ENCODE measurements at places on chromosomes 5 and 9.

- DNase-seq: no peak
Measured at GRCh38 chr9:17719053-17719452, 140.2 kb downstream of the SH3GL2 start.

- no peak for DNase-seq
Measured at GRCh38 chr9:110514897-110515296, 64.6 kb downstream of the SVEP1 start.

GRCh38 chr5:10836986-10837385 is 76.0 kb upstream of the DAP start:
- no peak for DNase-seq

- no peak for DNase-seq
Measured at GRCh38 chr9:114643001-114643400, 14.6 kb downstream of the TEX53 start.

GRCh38 chr9:89470224-89470839 is 27.6 kb downstream of the SEMA4D start:
- DNase-seq: no peak

- DNase-seq: no peak
Measured at GRCh38 chr9:78397045-78397444, 100.1 kb downstream of the PSAT1 start.

DNA sequence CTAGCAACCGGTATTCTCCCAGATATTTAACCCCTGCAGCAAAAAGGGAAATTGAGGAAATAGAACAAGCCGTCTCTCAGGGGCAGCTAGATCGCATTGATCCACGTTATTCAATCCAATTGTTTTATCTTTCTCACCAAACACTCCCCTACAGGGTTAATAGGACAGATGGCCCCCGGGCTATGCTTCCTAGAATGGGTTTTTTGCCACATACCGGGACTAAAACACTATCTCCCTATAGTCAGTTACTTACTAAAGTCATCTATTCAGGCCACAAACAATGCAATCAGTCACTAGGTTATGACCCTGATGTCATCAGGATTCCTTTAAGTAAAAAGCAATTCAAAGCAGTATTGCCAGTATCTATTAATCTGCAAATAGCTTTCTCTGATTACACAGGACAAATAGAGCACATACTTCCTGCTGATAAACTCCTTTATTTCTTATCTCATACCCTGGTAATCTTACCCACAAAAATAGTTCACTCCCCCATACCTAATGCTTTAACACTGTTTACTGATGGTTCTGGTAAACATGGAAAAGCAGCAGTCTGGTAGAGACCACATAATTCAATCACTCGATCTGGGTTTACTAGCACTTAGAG is 159.0 kb downstream of the CPLANE1 start:
- DNase-seq: no peak

DNA sequence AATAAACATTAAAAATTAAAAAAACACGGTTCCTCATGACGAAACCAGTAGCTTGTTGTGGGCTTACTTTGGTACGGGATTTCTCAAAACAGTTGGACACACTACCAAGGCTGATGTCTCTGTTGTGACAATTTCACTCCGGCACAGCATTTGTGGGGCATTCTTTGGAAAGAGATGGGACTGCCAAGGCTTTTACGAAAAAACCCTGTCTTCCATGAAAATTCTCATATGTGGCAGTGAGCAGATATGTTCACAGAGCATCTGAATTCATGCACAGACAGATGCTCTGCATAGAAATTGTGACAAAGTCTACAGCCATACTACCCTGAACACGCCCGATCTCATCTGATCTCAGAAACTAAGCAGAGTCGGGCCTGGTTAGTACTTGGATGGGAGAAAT is 17.8 kb upstream of the SHROOM1 start:
- no peak for DNase-seq

- DNase-seq: no peak
Measured at GRCh38 chr9:74309654-74310053, 187.5 kb upstream of the RORB start.

DNA sequence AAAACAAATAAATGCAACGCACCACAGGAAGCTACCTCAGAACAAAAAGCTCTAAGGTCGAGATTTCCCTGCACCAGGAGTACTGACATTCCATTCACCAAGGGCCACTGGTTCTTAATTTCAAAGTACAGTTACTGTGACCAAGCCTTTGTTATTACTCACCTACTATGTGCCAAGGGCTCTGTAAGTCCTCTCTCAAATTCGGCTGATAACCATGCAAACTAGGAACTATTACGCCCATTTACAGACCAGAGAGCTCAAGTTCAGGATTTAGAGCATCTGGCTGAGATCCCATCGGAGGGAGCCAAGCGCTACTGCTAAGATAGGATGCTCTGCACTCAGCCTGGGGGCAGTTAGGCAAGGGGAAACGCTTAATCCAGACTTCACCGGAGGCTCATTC is 5.6 kb downstream of the MYO10 start:
- no peak for DNase-seq

GRCh38 chr9:99638971-99639370 is 182.7 kb upstream of the NR4A3 start:
- no peak for DNase-seq

DNA sequence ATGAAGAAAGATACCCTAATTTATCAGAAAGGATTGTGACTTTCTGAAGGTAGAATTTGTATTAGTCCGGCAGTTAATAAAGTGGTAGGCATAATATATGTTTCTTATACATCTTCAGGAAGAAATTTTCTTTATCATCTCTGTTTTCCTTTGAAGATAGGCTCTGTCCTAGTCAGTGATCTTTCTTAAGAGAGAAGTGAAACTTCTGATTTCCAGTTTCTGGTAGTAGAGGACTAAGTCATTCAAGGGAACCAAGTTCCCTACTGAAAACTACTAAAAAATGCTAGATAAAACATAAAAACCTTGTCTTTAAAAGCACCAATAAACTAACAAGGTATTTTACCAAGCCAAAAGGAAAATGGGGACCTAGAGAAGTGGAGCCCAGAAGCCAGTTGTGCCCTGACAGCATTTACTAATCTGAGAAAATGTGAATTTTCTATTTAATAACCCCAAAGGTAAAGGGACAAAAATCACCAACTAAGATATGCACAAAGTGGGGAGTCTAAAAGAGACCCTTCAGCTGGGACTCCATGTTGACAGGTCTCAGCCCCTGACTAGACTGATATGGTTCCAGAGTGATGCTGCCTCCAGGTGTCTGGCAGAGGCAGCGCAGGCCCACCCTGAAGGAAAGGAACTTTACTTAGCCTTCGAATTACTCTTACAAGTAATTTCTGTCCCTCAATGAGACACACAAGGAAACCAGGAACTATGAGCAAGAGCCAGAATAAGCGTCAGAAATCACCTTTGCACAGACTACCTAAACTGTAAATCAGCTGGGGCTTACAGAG is 72.7 kb downstream of the FAM78A start:
- DNase-seq: no peak

DNA sequence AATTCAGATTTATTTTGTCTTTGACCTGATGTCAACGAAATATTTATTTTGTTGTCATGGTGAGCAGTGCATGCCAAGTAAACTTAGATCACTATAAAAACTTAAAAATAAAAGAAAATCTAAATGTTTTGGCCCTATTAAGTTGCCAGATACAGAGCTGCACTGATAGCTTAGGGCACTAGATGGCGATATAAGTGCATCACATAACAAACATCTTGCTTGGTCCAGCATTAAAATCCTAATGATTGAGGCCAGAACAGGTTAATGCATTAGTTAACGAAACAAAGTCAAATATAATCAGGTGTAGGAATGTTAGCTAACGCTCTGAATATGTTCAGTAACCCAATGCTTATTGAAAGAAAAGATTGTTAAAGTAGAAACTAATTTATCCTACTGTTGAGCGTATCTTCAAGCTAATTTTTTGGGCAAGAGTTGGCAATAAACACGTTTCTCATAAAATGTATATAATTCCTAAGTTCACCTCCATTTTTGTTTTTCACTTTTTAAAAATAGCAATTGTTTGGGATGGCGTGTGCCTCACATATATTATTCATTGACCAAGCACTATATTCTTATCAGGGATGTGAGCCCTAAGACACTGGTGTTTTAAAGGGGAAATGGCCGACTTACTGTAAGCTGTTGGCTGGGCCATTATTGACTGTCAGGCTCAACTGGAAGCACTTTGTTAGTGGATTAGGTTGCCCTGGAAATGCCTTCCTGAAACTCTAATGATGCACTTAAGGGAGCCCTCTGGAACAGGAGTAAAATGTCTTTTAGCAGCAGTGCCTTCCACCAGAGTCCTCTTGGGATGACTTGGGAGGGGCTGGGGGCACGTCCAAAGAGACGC is 33.3 kb downstream of the KCTD16 start:
- peak; percentile 32 for DNase-seq

DNA sequence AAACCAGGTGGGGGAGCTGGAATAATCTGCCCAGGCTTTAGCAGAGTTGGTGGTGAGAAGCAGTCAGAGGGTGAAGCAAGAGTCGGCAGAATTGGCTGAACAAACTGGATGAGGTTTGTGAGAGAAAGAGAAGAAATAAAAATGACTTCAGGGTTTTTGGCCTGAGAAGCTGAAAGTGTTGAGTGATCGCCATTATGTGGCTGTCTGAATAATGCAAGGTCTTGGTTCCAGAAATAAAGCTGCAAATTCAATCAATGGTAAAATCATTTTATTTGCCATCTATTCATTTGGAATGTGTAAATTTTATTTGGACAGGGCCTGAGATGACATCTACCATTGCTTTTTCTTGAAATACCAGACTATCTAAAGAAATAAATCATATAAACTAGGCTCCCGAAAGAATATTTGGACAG is 50.4 kb upstream of the DAB2 start:
- no peak for DNase-seq

GRCh38 chr9:123401879-123402513 is 46.0 kb downstream of the CRB2 start:
- no peak for DNase-seq

GRCh38 chr5:117888688-117889087 is 1099.7 kb downstream of the DTWD2 start:
- no peak for DNase-seq

GRCh38 chr9:136082496-136083361 is 12.4 kb downstream of the NACC2 start:
- no peak for DNase-seq

GRCh38 chr5:168833936-168834335 is 254.8 kb upstream of the PANK3 start:
- no peak for DNase-seq

GRCh38 chr5:40160435-40160834 is 519.3 kb upstream of the PTGER4 start:
- no peak for DNase-seq

DNA sequence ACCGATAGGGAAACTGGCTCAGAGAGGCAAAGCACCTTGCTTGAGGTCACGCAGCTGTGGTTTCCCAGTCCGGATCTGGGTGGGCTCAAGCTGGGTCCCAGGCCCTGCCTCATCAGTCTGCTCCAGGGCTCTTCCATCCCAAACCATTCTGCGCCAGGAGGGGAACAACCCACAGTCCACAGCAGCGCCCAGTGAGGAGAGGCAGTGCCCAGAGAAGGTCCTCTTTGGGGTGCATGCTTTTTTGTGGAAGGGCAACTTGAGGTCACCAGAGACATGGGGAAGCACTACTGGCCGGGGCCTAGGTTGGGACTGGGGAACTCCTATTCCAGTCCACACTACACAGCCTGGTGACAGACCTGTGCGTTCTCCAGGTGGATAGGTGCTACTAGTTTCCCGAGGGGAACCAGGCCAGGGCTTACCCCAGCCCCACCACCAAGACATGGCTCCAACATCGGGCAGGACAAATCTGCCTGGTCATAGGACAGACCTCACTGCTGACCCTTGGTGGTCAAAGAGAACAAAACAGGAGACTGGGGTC is 62.5 kb upstream of the RNF130 start:
- no peak for DNase-seq

- no peak for DNase-seq
Measured at GRCh38 chr5:10704949-10705621, 55.9 kb downstream of the DAP start.

GRCh38 chr9:15135164-15135792 is 171.7 kb downstream of the TTC39B start:
- DNase-seq: peak; percentile 21

- DNase-seq: no peak
Measured at GRCh38 chr5:1479066-1479465, 33.8 kb upstream of the SLC6A3 start.

DNA sequence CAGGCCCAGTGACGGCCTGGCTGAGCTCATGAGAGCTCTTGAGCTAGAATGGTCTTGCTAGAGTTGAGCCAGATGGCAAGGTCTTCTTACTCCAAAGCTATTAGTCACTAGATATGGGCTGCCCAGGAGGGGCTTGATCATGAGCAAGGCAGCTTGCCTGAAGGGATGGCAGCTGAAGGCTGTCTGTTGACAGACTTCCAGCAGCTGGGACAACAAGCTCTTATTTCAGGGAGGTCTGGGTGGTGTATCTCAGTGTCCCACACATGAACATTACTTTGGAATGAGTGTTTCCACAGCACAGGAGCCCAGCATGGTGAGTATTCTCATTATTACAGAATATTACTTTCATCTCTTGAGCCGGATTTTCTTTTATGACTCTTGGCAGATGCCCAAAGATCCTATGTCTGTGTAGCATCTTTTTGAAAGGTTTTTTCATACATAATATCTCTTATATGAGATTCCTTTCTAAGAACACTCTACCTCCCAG is 414.1 kb downstream of the ARHGEF28 start:
- no peak for DNase-seq

DNA sequence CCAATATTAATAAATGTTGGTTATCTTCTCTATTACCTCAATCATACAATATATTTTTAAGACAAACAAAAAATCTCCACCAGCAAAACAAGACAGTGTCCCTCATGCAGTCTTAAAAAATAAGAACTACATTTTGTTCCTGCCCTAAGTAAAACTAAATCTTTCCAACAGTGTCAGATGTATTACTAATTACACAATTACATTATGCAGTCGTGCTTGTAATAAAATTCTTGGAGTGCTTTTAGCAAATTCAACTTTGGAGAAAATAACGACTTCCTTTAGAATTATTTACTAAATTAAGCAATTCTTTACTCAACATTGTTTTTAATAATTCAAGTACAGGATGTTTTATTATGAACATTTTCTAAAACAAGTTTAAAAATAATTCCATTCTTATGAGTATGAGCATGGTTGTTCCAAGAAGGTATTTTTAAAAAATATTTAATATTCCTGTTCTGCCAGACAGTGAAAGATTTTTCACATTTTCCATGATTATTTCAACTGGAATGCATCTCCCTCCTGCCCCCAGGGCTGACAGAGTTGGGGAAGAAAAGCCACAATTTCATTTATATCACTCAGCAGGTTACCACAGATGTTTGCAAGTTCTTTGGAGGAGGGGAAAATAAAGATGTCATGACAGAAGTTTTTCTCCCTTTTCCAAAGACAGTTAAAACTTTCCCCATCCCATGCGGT is 137.9 kb downstream of the FAM114A2 start:
- DNase-seq: no peak

DNA sequence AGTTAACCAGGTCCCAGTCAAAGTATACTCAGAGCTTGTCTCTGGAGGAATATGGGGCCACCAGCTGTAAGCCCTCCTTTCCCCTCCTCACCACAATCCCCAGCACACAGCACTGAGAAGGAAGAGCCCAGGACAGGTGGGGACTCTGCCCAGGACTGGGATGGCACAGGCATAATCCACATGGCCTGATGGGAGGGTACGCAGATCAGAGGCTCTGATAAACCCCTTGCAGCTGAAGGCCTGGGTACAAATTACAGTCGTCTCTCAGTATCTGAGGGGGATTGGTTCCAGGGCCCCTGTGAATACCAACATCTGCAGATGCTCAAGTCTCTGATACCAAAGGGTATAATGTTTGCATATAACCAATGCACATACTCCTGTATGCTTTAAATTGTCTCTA is 245.8 kb downstream of the CRB2 start:
- no peak for DNase-seq

- no peak for DNase-seq
Measured at GRCh38 chr9:114805670-114806525, at the start of gene TNFSF15. TNFSF15 (minus strand) TSS chr9:114806039; CDS start chr9:114806012, 27 bp downstream.
